ENCODE measurements at places on chromosomes 13 and 19.

DNA sequence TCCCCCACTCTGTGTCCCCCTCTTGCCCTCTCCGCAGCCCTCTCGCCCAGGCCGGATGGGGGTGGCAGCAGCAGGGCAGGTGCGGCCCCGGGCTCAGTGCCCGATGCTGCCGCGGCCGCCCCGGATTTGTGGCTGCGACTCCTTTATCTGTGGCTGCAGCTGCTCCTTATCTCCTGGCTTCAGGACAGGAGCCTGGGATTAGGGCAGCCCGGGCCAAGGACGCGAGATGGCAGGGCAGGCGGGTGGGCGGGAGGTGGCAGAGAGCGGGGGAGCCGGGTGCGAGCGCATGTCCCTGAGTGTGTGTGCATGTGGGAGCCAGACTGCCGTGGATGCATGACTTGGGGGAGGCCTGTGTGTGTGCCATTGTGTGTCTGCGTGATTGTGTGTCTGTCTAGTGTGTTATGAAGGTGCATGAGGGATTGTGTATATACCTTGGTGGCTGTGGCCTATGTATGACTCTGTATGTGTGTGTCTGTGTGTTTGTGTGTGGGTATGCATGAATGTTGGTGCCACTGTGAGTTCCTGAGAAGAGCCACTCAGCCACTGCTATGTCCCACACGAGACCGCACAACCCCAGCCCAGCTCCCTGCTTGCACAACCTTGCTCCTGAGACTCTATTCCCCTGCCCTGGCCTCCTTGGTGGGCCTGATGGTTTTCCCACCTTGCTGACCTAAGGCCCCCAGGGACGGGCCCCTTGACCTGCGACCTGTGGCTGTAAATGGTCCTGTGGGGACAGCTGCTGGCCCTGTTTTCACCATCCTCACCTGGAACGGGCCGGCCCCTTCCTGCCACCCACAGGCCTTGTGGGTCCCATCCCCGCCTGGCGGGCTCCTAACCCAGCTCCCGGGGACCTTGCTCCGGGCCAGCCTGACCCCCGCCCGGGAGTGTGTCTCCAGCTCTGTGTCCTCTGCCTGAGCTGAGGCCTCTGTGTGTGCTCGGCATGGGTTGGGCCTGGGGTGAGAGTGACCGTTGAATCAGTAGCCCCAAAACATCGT is 5.3 kb upstream of the NRTN start:
- DNase-seq = no peak

DNA sequence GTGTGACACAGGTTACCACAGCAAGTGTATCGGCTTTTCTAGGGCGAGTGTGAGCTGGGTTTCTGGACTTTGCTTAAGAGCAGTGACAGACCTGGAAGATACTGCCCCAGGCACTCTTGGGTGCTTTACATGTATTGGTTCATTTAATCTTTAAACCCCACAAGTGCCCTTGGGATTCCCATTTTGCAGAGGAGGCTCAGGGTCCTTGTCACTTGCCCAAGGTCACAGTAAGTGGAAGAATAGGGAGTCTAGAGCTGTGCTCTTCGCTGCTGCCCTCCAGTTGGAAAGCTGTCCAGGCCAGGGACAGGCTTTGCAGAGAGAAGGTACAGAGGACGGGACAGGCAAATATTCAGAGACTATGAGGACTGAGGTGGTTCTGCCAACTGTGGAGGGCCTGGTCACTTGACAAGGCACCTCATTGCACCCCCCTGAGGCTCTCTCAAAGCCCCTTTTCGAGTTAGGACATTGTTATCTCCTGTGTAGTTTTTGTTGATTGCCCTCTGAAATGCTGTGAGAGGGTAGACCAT is 42.4 kb downstream of the BBC3 start:
- no peak for DNase-seq

DNA sequence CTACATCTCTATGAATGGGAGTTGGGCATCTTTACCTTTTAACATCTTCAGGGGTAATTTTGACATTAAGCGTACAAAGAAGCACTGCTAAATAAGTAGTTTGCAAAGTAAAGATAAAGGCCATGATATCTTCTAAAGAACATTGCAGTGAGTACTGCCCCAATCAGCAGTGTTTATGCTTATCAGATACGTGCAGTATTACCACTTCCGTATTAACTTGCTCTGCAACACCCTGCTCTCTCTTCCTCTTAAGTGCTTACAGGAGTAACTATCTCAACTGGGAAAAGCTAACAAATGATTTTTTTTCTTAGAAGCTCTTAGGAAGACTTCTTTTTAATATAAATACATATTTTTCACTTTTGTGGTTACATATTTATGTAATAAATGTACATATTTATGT is 793.7 kb upstream of the SLC10A2 start:
- DNase-seq = no peak

GRCh38 chr19:40154121-40154680 is 37.0 kb upstream of the MAP3K10 start:
- no peak for DNase-seq

- DNase-seq = peak; percentile 64
Measured at GRCh38 chr19:34428549-34429285, 536 bp downstream of the UBA2 start.

- no peak for DNase-seq
Measured at GRCh38 chr13:107447591-107447990, 767.7 kb downstream of the LIG4 start.

- no peak for DNase-seq
Measured at GRCh38 chr19:43966079-43966694, 15.2 kb downstream of the ZNF221 start.

- DNase-seq = no peak
Measured at GRCh38 chr13:29861694-29862110, 11.3 kb upstream of the UBL3 start.

- DNase-seq = no peak
Measured at GRCh38 chr13:113419531-113420193, 33.6 kb downstream of the ADPRHL1 start.

DNA sequence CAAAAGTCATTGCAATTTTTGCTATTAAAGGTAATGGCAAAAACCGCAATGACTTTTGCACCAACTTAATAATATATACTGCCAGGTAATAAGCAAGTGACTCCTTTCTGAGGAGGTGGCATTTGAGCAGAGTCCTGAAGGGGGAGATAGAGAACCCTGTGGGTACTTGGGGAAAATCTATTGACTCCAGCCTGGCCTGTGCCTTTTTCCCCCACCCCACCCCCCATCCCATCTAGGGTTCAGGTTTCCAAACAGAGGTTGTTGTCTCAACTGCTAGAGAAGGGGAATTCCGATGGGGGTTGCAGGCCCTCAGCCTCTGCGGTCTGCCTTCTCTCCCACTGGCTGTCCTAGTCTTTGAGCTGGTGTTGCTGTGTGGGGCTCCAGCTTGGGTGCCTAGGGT is 11.5 kb downstream of the S1PR2 start:
- no peak for DNase-seq

- DNase-seq = no peak
Measured at GRCh38 chr13:31469377-31469776, 269.6 kb downstream of the B3GLCT start.

DNA sequence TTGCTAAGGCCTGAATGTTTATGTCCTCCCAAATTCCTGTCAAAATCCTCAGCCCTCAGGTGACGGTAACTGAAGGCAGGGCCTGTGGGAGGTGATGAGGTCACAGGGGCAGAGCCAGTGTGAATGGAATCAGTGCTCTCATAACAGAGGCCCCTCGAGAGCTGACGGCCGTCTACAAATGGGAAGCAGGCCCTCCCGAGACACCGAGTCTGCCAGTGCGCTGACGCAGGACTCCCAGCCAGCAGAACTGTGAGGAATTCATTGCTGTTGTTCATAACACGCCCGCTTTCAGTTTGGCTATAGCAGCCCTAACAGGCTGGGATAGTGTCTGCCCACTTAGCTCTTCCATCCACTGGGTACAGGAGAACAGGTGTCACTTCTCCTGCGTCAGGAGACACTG is 41.2 kb downstream of the CARS2 start:
- no peak for DNase-seq

GRCh38 chr13:48234566-48235340 is 1.7 kb downstream of the ITM2B start:
- peak; percentile 37 for DNase-seq

DNA sequence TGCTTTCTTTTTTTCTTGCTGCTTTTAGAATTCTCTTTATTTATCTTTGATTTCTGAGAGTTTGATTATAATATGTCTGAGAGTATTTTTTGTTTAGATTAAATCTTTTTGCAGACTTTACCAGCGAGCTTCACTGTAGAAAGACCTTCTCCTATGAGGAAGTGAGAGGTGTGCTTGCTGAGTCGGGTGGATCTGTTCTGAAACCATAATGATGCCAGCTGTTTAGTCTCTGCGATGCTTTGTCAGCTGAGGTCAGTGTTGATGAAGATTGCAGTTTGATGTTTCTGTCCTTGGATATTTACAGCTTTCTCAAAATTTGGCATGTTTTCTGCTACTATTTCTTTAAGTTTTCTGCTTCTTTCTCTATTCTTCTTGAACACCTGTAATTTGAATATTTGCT is 309.1 kb upstream of the SLITRK6 start:
- no peak for DNase-seq

GRCh38 chr13:95880331-95880730 is 172.9 kb downstream of the UGGT2 start:
- no peak for DNase-seq

- no peak for DNase-seq
Measured at GRCh38 chr13:75804054-75804453, 167.9 kb downstream of the LMO7 start.

DNA sequence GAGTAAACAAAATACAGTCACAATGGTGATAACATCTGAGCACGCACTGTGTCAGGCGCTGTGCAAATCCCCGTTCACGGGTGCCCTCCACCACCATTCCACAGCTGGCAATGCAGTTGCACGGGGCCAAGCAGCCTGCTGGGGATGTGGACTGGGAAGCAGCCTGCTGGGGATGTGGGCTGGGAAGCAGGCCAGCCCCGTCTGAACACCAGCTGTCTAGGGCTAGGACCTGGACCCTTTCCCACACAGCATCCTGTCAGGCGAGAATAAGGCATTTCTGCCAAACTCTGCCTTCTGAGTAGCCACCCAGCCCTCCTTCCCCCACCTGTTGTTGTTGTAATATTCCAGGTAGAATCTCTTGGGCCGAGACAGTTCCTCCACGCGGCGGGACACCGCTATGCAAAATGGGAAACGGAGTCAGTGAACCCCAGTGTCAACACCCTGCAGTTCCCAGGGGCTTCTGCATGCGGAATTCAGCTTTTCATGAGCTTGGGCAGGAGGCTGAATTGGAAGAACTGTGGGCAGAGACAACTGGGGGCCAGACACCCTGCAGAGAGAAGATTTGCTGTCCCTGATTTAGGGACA is 27.8 kb upstream of the MIER2 start:
- DNase-seq = no peak

- no peak for DNase-seq
Measured at GRCh38 chr13:27981006-27981708, 7.3 kb downstream of the URAD start.

DNA sequence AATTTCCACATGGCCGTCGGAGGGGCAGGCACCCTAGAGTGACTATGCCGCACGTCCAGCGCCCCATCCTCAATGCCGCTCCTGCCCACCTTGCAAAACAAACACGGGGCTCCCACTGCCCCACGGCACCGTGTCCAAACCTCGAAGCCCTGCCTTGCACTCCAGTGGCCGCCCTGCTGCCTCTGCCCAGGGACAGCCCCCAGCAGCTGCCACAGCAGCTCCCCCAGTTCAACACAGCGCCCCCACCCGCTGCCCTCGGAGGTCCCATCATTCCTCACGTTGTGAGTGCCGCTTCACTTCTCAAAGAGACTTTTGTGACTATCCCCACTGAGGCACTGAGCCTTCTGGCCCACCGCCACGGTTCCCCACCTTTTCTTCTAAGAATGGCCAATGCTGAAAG is 22.3 kb upstream of the TMEM160 start:
- DNase-seq = no peak

- DNase-seq = no peak
Measured at GRCh38 chr13:48859272-48860105, 116.2 kb upstream of the FNDC3A start.

- DNase-seq = no peak
Measured at GRCh38 chr13:44854313-44855060, 134.8 kb downstream of the NUFIP1 start.

DNA sequence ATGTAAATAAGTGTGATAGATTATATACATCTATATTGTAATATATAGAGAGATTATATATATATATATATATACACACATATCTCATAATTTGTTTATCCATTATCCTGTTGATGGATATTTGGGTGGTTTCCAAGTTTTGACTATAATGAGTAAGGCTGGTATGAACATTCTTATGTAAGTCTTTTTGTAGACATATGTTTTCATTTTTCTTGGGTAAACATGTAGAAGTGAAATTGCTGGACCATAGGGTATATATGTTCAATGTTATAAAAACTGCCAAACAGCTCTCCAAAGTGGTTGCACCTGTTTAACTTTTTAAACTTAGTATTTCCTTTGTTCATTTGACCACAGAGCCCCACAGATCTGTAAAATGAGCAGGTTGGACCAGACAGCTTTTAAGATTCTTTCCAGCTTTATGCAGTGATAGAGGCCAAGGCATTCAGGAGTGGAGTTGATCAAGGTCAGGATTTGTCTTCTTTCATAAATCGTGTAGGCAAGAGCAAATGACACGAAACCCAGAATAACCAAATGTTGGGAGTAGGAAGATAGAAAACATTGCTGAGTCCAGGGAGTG is 21.7 kb upstream of the KATNAL1 start:
- DNase-seq = no peak

- DNase-seq = peak; percentile 92
Measured at GRCh38 chr19:18328340-18329034, 5.6 kb upstream of the LSM4 start.

GRCh38 chr19:38034492-38034860 is 127.5 kb downstream of the SIPA1L3 start:
- no peak for DNase-seq

- DNase-seq = no peak
Measured at GRCh38 chr19:49347835-49348234, 12.6 kb downstream of the CD37 start.

DNA sequence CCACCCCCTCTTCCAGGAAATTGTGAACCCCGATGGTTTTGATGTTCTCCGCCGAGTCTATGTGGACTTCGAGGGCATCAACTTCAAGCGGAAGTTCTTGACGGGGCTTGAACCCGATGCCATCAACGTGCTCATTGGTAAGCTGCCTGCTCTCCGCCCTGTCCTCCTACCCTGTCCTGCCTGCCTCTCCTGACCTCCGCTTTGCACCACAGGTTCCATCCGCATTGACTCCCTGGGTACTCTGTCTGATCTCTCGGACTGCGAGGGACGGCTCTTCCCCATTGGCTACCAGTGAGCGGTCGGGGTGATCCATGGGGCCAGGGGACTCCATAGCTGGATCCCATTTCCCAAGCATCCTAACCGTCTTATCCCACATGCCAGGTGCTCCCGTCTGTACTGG is 11.9 kb downstream of the IGFLR1 start:
- no peak for DNase-seq

DNA sequence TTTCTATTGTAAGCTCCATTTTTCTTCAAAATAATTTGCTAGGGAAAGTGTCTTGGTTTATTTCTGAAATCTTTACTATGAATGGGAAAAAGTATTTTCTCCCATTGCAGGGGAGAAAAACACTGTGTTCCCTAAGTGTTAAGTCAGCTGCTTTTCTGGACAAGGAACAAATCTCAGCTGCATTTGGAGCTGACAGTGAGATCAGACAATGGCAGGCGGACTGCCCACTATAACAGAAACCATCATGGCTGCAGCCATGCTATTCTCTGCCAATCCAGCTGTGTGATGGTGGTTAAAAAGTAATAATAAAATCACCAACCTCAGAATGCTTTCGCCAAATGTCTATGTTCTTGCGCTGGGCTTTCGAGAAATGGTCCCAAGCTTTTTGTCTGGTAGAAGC is 302.7 kb downstream of the DNAJC15 start:
- no peak for DNase-seq

All from retina (tissue), 1 donor.